Stimulated activated CD4-positive, alpha-beta T cell treated with anti-CD3 and anti-CD28 coated beads, Interleukin-2, amount 100 ng/mL, for 24 hours (primary cell): ENCODE measurements at places on chromosomes 4 and X.

DNA sequence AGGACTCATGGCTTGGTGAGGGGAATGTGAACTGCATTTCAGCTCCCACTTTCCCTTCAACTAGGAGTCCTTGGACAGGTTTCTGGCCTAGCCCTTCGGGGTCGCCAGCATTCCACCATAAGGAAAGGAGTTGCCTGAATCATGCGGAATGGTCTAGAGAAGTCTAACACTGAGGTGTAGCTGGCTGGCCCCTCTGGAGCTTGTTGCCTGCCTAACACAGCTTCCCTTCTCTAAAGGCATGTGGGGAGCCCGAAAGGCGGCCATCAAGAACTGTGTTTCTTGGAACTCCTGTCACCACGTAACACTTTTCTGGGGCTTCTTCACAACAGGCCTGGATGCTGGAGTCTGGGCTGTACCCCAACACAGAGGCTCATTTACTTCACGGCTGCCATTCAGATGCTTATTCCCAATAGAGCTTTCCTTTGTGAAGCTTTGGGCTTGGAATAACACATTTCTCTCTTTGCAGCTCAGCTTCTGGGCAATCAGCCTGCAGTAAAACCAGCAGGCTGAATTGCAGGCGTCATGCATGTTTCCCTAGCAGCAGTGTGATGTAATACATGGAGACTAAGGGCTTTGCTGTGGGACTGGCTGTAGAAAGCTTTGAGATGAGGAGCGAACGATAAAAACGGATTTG is 5.4 kb downstream of the GABRQ start:
- DNase-seq, result no peak

GRCh38 chrX:39848900-39849299 is 248.9 kb downstream of the BCOR start:
- DNase-seq, result no peak

DNA sequence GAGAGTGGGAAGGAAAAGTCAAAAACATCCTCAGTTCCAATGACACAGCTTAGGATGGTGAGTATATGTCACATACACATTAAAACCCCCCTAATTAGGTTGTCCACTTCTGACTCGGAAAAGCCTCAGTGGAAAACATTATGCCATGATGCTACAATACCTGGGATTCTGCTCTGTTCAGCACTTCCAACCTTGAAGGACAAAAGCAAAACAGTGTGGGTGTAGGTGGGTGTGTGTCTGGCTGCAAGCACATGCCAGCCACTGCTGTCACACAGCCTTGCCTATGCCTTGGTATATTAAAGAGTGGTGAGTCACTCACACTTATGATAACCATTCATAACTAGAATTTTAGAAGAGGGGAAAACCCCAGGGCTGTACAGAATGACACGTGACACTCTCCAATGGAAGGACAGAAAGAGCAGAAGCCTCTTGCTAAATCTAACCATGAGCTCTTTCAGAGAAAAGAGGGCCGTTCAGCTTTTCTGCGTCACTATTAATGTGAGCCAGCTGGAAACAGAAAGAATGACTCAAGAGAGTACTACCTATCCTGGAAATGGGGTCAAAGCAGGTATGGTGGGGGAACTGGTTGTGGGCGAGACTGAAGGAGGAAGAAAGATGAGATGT is 159.6 kb downstream of the TET2 start:
- peak; percentile 68 for DNase-seq

GRCh38 chrX:41707218-41707617 is 16.8 kb upstream of the GPR82 start:
- DNase-seq, result no peak

- no peak for DNase-seq
Observed at GRCh38 chr4:61214680-61215079, 14.6 kb downstream of the ADGRL3 start.

DNA sequence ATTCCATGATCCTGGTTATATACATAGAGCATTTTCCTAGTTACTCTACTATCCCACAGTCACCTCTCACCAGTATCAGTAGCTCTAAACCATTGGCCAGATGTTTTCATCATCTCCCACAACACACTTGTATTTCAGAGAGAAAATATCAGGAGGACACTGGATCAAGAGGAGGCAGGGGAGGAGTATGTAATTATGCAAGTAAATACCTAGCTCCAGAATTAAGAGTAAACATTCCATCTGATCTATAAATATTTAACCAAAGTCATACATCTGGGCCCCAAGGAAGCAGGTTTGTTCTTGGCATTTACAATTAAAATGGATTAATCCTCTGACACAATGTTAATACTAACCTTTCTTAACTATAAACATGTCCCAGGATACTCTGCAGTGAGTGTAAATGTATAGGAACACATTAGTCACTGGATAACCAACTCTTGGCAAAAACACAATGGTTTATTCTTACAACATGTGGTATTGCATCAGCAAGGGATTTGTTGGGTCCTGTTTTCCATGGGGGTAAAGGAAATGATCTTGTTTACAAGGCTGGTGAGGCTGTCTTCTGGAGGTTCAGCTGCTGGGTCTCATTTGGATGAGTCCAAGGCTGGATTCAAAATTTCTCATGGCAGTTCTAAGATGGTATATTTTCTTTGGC is 170.1 kb downstream of the ATG4A start:
- no peak for DNase-seq

DNA sequence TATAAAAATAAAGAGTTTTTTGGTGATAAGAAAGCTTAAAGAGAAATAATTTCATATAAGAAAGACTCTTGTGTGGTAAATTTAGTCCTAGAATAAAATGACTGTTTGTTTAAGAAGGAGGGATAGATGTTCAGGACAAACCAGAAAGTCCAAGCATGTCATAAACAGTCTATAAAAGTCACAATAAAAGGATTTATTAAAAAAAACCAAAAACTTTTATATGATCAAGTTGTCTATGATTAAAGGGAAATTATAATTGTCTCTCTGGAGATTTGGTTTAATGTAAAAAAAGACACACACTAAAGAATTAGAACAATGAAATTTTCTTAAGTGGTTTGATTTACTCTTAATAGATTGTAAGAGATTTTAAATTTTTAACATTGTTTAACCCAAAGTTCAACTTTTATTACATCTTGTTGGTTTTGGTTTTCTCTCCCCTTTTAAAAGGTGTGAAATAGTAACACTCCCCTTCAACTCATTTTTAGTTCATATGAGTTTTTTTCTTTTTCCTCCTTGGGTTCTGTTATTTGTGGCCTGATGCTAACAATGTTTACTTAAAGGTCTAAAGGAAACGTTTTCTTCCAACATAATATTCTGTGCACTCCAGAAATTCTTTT is 89.7 kb downstream of the PDHA2 start:
- no peak for DNase-seq

GRCh38 chr4:172369471-172369959 is 556.3 kb downstream of the GALNTL6 start:
- DNase-seq, result no peak

- DNase-seq, result no peak
Observed at GRCh38 chrX:65772842-65773241, 105.4 kb downstream of the MSN start.

GRCh38 chr4:96352051-96352517 is 512.2 kb downstream of the PDHA2 start:
- no peak for DNase-seq
